ENCODE measurements at places on chromosomes 5 and 9.

- DNase-seq = no peak
Observed at GRCh38 chr5:131462454-131462853, 172.6 kb downstream of the RAPGEF6 start.

DNA sequence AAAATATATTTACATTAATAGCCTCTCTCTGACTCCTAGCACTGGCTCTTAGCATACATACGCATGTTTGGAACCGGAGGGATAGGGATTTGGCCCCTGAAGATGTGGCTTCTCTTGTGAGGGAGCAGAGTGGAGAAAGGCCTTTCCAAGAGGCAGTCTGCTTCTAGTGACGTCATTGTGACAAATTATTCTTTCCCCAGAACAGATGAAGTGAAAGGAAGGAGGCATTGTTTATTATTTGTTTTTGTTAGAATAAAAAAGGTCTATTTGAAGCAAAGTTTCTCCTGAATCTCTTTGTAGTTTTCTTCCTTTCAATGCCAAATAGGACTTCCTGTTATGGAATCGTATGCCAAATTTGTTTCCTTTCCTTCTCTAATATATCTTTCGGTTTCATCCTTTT is 361.6 kb downstream of the ICE1 start:
- DNase-seq = no peak

DNA sequence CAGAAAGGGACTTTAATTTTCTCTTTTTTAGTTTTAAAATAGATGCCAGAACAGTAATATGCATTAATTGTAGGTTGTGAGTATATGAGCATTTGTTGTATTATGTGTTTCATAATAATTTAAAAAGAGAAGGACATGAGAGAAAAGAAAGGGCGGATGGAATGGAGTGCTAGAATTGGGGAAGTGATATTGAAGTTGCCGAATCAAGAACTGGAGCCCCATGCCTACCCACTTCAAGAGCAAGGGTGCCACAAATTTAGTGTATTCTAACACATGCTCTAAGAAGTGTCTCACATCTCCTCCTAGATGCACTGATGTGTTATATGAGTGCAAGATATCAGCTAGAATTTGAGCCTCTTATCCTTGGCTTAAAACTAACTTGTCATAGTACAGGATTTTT is 43.6 kb upstream of the FYB1 start:
- no peak for DNase-seq

- DNase-seq = peak; percentile 23
Observed at GRCh38 chr5:40679913-40680681, at the start of gene PTGER4. Gene PTGER4, plus strand, starts transcription at chr5:40679915. Its CDS starts 1,079 bp downstream, at chr5:40680994.

- no peak for DNase-seq
Observed at GRCh38 chr5:162817364-162817763, 620.0 kb upstream of the CCNG1 start.

GRCh38 chr5:141879426-141879759 is 1.2 kb upstream of the PCDH1 start:
- no peak for DNase-seq
